ENCODE measurements at places on chromosomes 4 and X. TPM values are rescaled to one million over a fixed set of nuclear protein-coding genes. Genes with fewer than 3 reads are reported as not detected.

GRCh38 chrX:48676893-48677270, 6.7 kb upstream of the WAS start:
- no peak for DNase-seq

DNA sequence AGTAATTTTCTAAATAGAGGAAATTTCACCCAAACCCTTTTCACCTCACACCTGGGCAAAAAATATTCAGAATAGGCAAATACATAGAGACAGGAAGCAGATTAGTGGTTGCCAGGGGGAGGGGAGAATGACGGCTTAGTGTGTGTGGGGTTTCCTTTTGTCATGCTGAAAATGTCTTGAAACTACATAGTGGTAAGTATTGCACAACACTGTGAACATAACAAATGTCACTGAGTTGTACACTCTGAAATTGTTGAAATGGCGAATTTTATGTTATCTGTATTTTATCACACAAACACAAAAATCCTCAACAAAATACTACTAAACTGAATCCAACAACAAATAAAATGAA, 60.7 kb upstream of the PLAC1 start:
- no peak for DNase-seq

DNA sequence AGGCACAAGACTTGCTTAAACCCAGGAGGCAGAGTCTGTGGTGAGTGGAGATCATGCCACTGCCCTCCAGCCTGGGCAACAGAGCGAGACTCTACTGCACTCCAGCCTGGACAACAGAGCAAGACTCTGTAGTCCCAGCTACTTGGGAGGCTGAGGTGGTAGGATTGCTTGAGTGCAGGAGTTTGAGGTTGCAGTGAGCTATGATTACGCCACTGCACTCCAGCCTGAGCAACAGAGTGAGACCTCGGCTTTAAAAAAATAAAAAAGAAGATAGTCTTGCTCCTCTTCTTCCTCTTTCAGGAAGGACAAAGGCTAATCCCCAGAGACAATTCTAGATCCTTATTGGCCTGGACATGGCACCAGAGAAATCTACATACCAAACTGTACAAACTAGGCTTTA, 5.7 kb upstream of the PPEF2 start:
- DNase-seq: no peak

GRCh38 chr4:81754169-81754568, 282.5 kb upstream of the RASGEF1B start:
- no peak for DNase-seq

DNA sequence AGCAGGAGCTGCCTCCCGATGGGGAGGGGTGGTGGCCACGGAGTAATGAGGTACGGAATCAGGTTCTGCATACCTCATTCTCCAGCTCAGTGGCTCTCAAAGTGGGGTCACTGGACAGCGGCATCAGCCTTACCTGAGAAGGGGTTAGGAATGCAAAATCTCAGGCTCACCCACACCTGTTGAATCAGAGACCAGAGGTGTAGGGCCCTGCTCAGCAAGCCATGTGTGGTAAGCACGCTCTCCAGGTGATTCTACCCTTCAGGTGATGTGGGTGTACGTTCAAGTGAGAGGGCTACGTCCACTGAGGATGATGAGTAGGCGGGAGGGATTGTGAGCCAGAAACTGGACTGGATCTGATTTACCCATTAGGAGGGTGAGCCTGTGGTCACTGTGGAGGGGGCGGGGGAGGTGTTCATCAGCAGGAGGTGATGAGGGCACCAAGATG, 65.8 kb downstream of the ANAPC4 start:
- DNase-seq: no peak

DNA sequence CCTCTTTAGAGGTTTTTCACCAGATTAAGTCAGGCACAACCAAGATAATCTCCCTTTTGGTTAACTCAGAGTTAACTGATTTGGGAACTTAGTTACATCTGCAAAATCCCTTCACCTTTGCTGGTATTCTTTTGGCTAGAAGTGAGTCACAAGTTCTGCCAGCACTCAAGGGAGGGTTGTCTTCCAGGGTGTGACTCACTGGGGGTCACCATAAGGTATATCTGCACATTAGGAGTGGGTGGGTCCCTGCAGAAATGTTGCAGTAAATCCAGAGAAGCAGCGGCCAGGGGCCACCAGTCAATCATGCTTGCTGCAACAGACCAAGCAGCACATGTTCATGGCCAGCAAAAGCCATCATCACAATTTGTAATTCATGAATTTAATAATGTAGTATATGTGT, 59.8 kb upstream of the MAML3 start:
- DNase-seq: no peak

- no peak for DNase-seq
Observed at GRCh38 chr4:121939690-121940089, 12.2 kb downstream of the TRPC3 start.

ARAP2 gene
- 4.3 TPM for polyA plus RNA-seq

PRRG1 gene
- 13.8 TPM for polyA plus RNA-seq

CENPC gene
- 40.5 TPM for polyA plus RNA-seq

Data from left lung (tissue), 14 donors.